Left forelimb (tissue), 1 donor: ENCODE measurements at places on chromosomes 1 and 21.

DNA sequence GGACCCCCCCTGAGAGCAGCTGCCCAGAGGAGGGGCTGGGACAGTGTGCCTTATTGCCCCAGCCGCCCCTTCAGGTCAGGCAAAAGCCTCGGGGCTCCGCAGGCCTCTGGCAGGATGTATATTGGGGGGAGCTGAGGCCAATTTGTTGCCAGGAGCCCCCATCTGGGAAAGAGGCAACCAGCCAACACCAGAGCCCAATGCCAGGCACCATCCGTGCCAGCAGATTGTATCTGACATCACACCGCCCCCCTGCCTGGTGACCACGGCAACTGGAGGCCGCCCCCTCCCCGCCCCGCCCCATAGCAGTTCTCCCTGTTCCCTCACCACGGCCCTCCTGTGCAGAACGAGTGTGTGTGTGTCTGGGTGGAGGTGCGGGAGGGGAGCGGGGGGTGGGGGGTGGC lies 3.6 kb upstream of the PLEKHG5 start:
- DNase-seq = no peak

DNA sequence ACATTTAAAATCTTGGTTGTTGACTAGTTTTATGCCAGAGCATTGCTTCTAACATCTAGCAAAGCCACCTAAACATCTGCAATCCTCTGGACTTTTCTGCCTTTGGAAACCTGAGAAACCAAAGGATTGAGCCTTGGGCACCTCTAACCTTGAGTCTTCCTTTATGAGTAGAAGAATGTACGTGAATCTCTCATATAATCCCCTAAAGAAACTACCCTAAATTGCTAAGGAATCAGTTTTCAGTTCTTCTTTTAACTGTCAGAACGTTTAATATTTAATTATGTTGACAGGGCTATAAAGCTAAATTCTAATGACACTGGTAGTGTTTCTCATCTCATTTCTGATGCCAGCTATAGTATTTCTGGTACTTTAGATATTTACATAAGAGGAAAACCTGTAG lies 997.3 kb downstream of the AMY1C start:
- no peak for DNase-seq

DNA sequence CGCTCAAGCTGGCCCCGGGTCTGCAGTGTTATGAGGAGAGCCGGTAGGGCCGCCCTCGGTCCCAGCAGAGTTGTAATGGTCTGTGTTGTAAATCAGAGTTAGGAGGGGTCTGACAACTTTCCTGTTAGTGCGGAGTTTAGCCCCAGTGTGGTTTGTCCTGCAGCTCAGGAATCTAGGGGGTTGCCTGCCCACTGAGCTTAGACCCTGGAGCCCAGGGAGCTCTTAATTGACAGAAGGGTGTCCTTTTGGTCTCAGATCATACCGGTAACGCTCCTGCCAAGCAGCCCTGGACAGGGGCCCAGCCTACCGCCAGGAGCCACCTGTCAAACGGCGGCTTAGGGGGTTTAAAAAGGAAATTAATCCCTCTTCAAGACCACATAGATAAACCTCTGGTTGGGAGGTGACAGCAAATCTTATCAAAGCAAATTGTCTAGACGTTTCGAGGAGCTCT lies 164.4 kb downstream of the DYRK1A start:
- DNase-seq = no peak

GRCh38 chr21:44614161-44614631 lies 2.3 kb downstream of the KRTAP10-8 start:
- no peak for DNase-seq
